ENCODE measurements at places on chromosomes 7 and 10. TPM values are rescaled to one million over a fixed set of nuclear protein-coding genes. Genes with fewer than 3 reads are reported as not detected.
A peak's percentile ranks its signal among the peaks of the same experiment; 100 is the strongest.

Gene CCDC7
- 5.3 TPM for polyA plus RNA-seq

Gene CHN2
- polyA plus RNA-seq = not detected

Gene IDI2
- not detected for polyA plus RNA-seq

Gene MAT1A
- not detected for polyA plus RNA-seq

GRCh38 chr7:43482679-43483252, 100.1 kb upstream of the STK17A start:
- H3K27ac ChIP-seq = no peak overlapping the region
- H3K4me1 ChIP-seq = no peaks in the 10 kb centered on the region
- H3K36me3 ChIP-seq = no peaks in the 10 kb centered on the region
- DNase-seq = no peak

DNA sequence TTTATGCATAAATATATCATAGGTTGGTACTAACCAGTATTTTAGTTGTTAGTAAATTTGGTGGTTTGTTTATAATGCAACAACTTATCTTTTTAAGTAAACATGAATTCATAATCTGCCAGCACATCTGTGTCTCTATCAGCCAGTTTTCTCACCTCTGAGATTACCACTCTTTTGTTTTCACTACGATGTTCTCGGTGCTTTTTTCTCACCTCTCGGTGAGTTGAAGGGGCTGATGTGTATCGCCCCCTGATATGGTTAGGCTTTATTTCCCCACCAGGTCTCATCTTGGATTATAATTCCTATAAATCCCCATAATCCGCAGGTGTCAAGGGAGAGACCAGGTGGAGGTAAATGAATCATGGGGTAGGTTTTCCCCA, 114.1 kb downstream of the CAMK1D start:
- no peak overlapping the region for H3K27ac ChIP-seq
- no peaks in the 10 kb centered on the region for H3K27me3 ChIP-seq
- no peak overlapping the region for H3K4me3 ChIP-seq
- no peaks in the 10 kb centered on the region for H3K36me3 ChIP-seq

- peak overlapping the region; percentile 95 for H3K27ac ChIP-seq
- H3K36me3 ChIP-seq = peaks cover 13% of the 10 kb centered on the region
- DNase-seq = peak; percentile 66
- no peaks in the 10 kb centered on the region for H3K27me3 ChIP-seq
Observed at GRCh38 chr7:64463636-64464375, 99.1 kb downstream of the ZNF680 start.

DNA sequence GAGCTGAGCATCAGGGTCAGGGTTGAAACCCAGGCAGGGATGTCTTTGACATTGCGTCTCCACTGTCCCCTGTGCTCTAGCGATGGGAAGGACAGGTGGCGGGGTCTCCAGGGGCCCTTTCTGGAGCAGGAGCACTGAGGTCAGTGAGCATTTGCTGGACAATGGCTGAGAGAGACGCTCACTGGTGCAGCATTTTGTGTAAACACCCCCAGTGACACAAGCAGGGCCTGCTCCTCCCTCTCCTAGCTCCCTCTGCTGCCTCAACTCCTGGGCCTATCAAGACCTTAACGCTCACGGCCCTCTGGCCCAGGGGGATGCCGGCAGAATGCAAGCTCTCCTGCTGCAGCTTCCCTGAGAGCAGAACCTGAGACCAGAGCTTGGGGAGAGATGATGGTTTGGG, 17.4 kb upstream of the INMT start:
- H3K4me1 ChIP-seq = peaks cover 4% of the 10 kb centered on the region
- H3K4me3 ChIP-seq = no peak overlapping the region
- DNase-seq = no peak
- H3K27me3 ChIP-seq = peaks cover 20% of the 10 kb centered on the region
- H3K27ac ChIP-seq = no peak overlapping the region
- H3K36me3 ChIP-seq = no peaks in the 10 kb centered on the region

GRCh38 chr7:15643000-15643705, 43.3 kb downstream of the MEOX2 start:
- no peaks in the 10 kb centered on the region for H3K27me3 ChIP-seq
- no peak overlapping the region for H3K27ac ChIP-seq
- no peak for DNase-seq
- H3K36me3 ChIP-seq = no peaks in the 10 kb centered on the region
- H3K4me3 ChIP-seq = no peak overlapping the region

- H3K27ac ChIP-seq = no peak overlapping the region
- no peaks in the 10 kb centered on the region for H3K4me1 ChIP-seq
- H3K4me3 ChIP-seq = no peak overlapping the region
- H3K36me3 ChIP-seq = no peaks in the 10 kb centered on the region
Observed at GRCh38 chr7:137656850-137657232, 189.9 kb downstream of the DGKI start.

DNA sequence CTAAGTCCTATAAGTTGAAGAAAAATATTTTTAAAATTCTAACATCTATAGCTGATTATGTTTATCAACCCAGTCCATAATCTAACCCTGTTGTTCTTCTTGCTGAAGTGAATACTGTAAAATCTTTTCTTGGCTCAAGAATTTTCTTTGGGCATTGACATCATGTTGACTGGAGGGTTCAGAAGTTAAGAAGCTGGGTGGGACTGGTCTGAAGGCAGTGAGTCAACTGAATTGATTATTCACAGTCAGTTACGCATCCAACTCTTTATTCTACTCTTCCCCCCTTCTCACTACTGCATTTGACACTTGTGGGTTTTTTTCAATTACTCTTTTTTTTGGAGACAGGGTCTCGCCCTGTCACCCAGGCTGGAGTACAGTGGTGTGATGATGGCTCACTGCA, 31.0 kb downstream of the DENND2A start:
- no peaks in the 10 kb centered on the region for H3K36me3 ChIP-seq
- no peak overlapping the region for H3K27ac ChIP-seq
- DNase-seq = no peak
- H3K4me1 ChIP-seq = no peaks in the 10 kb centered on the region

- H3K36me3 ChIP-seq = no peaks in the 10 kb centered on the region
- H3K4me1 ChIP-seq = no peaks in the 10 kb centered on the region
- H3K4me3 ChIP-seq = no peak overlapping the region
Observed at GRCh38 chr7:68432585-68432984, 1165.7 kb upstream of the AUTS2 start.

DNA sequence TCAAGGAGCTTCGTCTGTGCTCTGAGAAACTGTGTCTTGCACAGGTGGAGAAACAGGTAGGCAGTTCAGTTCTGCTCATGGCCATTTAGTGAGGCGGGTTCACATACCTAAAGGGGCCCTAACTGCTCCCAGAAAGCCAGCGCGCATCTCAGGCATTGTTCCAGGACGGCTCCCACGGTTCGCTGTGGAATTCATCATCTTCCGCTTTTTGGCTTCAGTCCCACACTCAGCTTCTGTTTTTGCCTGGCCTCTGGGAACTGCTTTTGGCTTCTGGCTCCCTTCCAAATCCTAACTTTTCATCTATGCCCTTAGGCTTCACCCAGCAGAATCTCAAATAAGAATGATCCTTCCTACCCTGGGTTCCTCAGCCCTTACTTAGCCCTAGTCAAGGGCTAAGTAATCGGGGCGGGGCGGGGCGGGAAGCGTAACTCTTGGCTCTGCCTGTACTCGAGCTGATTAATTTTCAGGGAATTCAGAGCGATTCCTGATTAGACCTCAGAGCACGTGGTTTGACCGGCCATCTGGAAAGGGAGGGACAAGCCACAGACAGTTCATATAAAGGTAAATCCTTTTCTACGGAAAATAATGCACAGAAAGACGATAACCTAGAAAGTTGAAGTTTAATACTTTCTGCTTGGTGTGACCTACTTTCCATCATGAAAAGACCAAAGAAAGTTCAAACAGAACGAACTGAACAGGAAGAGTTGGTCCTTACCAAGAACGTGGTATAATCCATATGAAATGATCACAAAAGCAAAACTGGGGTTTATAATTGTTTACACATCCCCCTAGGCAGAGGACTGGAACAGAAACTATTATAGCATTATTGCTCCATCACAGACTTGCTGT, 105.7 kb downstream of the ST8SIA6 start:
- no peak for DNase-seq
- H3K36me3 ChIP-seq = no peaks in the 10 kb centered on the region
- no peak overlapping the region for H3K27ac ChIP-seq
- H3K4me1 ChIP-seq = no peaks in the 10 kb centered on the region

GRCh38 chr7:5429857-5430611, 6.4 kb upstream of the TNRC18 start:
- peak; percentile 7 for DNase-seq
- peaks cover 35% of the 10 kb centered on the region for H3K4me1 ChIP-seq
- no peaks in the 10 kb centered on the region for H3K36me3 ChIP-seq
- H3K27ac ChIP-seq = peak overlapping the region; percentile 77

DNA sequence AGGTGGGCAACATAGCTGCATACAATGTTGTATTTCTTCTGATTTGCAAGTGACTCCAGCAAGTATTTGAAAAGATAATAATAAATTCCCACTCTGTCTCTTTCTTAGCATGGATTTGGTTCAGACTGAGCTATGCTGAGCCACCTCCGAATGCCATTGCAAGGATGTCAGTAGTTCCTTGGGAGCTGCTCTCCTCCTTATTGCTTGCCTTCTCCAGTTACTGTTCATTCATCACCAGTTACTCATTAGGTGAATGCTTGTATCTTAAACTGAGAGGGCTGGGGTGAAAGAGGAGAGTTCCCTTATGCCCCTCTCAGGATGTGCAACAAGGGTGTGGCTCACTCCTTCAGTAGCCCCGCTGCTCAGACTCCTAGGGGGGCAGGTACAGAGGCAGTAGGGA, 78.4 kb upstream of the PRKAR2B start:
- no peak overlapping the region for H3K27ac ChIP-seq

Measured in naive B cell (primary cell).